SW 1271 (cell line): ENCODE measurements at places on chromosomes 1 and 21.

DNA sequence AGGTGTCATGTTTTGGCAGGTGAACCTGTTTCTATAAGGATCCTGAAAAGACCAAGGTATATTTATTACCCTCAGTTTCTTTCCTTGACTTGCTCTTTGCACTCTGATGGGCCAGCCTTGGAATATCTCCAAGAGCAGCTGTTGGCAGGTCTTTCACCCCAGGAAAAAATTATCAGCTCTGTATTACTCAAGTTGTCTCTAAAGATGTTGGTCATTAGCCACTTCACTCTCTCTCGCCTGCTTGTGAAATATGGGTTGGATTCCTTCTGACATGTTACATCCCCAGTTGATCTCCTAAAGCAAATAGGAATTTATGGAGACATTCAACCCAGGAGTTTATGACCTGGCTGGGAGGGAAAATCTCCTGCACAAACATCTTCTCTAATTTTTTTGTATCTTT is 85.9 kb downstream of the KCNJ15 start:
- DNase-seq: no peak

GRCh38 chr1:13823126-13823880 is 123.3 kb downstream of the PRDM2 start:
- DNase-seq: no peak

- DNase-seq: no peak
Measured at GRCh38 chr1:198747127-198747526, 108.3 kb downstream of the PTPRC start.

- DNase-seq: peak; percentile 13
Measured at GRCh38 chr1:61081686-61082310, 563 bp upstream of the NFIA start.

DNA sequence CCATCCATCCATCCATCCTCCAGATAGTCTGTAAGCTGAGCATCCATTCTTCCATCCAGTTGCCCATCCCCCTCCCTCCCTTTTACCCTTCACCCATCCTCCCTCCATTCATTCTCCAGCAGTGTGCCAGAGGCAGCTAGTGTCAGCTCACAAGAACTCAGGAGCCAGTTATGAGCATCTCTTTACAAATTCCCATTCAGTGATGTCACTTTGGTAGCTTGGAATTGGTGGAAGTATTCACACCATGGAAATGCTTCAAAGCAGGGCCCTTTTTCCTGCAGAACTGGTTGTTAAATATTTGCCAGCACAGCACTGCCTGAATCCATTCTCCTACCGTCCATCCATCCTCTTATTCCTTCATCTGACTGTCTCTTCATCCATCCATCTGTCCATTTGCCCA is 72.5 kb downstream of the ARHGEF10L start:
- DNase-seq: no peak

- no peak for DNase-seq
Measured at GRCh38 chr1:116763787-116764465, 9.7 kb downstream of the CD2 start.

DNA sequence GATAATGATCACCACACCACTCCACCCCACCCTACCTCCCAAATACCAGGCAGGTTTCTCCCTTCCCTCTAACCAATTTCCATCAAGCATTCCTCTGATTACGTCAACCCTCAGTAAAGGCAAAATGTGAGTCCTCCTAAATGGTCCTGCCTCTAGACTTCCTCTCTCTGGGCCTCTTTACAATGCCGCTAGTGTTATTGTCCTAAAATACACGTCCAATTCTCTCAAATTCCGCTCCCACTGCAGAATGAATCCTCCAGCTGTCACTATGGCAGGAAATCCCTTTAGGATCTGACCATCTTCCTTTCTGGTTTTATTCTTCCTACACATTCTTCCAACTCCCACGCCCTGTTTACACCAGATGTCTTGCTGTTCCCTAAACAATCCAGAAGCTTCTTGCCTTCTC is 68.7 kb downstream of the DEGS1 start:
- DNase-seq: no peak

GRCh38 chr1:239810061-239810481 is 281.6 kb upstream of the FMN2 start:
- DNase-seq: no peak

DNA sequence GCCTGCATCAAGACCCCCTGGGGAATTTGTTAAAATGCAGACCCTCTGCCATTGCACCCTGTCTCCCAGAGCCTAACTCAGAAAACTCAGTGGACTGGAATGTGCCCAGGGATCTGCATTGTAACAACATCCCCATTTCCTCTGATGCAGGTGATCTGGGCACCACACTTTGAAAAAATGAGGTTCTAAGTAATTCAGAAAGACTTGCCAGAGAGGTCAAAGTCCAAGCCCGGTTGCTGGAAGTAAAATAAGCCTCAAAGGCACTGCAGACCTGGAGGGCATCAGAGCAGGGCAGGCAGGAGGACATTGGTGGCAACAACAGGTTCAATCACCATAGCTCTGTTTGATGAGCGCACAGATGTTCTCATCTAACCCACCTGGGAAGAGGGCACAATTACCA is 90.7 kb downstream of the SYT2 start:
- no peak for DNase-seq

DNA sequence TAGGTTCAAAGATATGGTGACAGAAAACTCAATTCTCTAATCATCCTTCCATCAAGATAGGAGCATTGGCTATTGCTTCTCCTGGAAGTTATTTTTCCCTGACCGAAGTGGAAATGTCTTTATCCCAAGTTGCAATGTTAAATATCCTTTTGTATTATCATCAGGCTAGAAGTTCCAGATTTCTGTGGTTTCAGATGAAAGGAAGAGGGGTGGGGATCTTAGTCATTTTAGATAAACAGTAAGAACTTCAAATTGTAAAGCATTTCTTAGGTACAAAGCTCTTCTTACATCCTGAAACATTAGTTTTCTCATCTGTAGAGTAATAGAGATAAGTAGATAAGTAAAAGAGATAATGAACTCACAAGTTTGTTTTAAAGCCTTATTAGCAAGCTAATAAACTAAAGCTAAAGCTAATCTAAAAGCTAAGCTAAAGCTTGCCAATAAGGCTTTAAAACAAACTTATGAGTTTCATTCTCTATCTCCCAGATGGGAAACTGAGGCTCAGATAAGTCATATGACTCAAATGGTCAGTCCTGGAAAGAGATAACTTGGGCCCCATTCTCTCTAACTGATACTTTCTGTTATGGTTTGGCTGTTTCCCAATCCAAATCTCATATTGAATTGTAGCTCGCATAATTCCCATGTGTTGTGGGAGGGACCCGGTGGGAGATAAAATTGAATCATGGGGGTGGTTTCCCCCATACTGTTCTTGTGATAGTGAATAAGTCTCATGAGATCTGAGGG is 99.2 kb upstream of the KCNK2 start:
- DNase-seq: no peak

DNA sequence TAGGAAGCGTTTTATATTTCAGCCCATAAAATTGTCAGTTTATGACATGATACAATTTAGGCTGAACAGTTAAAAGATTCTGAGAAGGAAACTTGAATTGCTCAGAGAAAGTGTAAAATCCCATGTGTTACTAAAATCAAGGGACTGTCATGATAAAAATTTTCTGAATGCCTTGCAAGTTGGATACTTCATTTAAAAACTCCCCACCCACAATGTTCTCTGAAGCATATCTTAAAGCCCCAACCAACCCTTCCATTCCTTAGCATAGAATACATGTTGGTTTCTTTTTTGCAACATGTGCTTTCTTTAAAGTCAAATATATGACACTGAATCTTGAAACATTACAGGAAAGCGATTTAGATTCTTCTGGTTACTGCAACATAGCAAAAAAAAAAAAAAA is 97.4 kb downstream of the MRPL39 start:
- DNase-seq: no peak

- no peak for DNase-seq
Measured at GRCh38 chr21:27647401-27647800, 680.5 kb upstream of the ADAMTS5 start.
